ENCODE measurements at places on chromosomes 16 and 17.

DNA sequence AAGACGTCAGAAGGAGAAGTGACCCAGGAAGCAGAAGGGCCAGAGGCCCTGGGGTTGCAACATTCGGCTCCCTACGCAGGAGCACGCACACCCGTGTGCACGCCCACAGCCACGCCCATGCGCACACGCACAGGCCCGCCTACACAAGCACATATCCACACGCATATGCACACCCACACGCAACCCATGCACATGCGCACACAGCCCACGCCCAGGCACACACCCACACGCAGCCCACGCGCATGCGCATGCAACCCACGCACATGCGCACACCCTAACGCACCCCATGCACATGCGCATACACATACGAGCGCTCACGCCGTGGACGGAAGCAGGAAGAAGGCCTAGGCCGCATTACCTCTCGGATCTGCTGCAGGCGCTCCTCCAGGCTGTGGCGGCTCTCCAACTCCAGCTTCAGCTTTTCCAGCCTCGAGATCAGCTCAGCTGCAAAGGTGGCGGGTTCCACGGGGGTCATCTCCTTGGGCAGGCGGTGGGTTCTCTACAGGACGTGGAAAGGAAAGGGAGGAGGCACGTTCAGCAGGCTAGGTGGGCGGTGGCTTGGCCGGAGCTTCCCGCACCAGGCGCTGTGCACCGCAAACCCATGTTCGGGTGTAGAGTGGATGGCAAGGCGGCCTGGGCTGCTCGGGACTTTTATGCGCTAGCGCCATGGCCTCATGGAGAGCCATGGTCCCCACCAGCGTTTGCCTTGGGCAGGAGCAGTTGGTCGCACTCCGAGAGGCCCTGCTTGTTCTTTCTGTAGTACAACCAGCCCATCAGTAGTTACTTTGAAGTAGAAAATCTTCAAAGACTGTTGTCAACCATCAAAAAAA is 23.4 kb downstream of the AXIN2 start:
- peak; percentile 60 for DNase-seq

DNA sequence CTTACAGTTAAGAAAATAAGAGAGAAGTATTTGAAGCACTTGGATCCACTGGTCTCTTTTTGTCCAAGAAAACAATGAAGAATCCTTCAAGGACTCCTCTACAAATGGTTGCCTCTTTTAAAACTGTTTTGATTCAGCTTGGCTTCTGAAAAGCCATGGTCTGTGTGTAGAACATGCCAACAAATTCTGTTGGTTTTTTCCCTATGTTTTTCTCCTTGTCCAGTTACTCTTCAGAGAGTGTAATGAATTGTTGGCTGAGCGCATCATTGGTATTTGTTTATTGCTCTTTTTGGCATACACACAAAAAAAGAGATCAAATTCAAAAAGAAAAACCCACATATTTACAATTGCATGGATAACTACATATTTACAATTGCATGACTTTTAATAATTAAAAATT is at the start of gene ABCA10:
Gene ABCA10, minus strand, starts transcription at position 249 of the 400 bp plus-strand sequence. CDS start 3,466 bp downstream, outside the sequence.
- DNase-seq, result no peak

DNA sequence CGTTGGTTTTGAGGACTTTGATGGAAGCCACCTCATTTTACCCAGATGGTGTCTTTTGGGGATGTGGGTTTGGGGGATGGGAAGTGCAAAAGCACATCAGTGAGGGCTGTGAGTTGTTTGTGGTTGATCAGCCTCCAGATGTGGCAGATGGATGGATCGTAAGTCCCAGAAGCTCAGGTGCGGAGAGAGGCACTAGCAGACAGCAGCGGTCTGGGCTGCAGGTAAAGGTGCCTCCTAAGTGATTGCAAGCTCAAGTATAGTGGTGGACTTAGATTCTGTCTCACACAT is 18.0 kb downstream of the HS3ST3B1 start:
- DNase-seq, result no peak

- DNase-seq, result no peak
Measured at GRCh38 chr17:40937384-40937819, at the start of gene KRT23. TSS of gene KRT23 (minus strand) at chr17:40937646. CDS start at chr17:40936603, 1,043 bp downstream.

DNA sequence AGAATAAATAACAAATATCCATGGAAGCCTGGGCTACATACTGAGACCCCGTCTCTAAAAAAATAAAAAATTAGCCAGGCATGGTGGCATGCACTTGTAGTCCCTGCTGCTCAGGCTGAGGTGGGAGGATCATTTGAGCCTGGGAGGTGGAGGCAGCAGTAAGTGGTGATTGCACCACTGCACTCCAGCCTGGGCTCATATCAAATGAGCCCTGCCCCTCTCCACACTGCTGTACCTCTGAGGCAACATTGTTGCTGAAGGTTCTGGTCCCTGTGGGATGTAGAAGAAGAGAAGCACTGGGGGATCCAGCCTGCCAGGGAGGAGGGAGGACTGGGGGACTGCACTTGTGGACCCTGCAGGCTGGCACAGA is 11.4 kb upstream of the ARHGAP23 start:
- DNase-seq, result no peak

DNA sequence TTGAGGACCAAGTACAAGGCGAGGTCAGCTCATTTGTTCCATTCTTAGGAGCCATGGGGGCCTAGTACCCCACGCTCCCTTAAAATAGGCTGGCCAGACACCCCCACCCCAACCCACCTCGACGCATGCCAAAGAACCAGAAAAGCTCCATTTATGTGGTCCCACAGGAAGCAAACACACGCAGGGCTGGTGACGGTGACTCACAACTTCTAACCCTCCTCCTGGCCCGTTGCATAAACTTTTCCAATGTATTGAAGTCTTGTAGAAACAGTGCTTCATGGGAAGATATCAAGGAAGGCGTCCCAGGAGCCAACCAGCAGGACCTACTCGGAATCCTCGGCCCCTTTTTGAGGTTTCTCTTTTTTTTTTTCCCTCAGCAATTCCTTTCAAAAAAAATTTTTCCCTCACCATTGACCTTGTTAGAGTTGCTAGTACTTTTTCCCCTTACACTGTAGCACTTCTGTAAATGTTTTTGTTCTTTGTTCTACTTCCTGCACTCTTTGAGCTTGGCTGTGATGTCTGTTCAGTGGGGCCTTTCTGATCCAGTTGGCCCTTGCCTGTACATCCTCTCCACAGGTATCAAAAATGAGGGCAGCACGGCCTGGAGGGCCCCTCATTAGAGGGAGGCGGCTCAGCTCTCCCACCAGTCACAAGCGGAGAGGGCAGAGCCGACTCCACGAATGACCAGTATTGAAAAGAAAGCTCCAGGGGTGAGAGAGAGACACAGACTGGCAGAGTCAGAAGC is 208.3 kb downstream of the RGS9 start:
- DNase-seq, result peak; percentile 40

- DNase-seq, result no peak
Measured at GRCh38 chr16:11377154-11377553, 31.9 kb downstream of the RMI2 start.
